Activated CD4-positive, CD25-positive, alpha-beta regulatory T cell treated with anti-CD3 and anti-CD28 coated beads, Interleukin-2, amount 50 U/mL, for 72 hours (primary cell): ENCODE measurements at places on chromosomes 11 and 22.
A peak's percentile ranks its signal among the peaks of the same experiment; 100 is the strongest.

GRCh38 chr22:46525389-46526243 lies 11.8 kb downstream of the CELSR1 start:
- DNase-seq, result no peak

GRCh38 chr22:19877626-19878339 lies 23.1 kb upstream of the GNB1L start:
- DNase-seq, result peak; percentile 28

DNA sequence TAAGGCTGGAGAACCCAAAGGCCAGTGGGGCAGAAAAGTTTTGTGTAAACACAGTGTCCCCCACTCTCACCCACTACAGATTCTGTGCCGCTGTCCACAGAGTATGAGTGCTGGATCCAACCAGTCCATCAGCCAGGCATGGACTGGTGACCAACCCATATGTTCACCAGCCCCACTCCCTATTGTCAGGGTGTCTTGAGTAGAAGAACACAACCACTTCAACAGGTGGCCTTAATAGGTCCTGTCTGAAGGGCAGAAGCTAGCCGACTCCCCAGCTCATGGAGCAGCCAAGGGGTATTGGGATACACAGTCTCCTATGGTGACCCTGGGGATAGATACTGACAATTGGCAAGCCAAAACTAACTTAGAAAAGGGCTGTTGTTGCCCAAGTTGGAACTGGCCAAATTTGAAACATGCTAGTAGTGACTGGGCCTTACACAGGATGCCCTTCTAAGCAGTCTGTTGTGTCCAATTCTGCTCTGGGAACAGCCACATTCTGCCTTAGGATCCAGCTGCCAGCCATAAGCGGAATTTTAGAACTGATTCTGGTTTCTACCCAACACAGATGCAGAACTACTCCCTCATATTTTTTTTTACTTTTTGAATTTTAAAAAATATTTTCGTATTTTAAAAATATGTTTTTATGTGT lies 19.8 kb upstream of the PGM2L1 start:
- DNase-seq, result no peak

GRCh38 chr22:30947816-30948454 lies 20.6 kb downstream of the MORC2 start:
- DNase-seq, result no peak

DNA sequence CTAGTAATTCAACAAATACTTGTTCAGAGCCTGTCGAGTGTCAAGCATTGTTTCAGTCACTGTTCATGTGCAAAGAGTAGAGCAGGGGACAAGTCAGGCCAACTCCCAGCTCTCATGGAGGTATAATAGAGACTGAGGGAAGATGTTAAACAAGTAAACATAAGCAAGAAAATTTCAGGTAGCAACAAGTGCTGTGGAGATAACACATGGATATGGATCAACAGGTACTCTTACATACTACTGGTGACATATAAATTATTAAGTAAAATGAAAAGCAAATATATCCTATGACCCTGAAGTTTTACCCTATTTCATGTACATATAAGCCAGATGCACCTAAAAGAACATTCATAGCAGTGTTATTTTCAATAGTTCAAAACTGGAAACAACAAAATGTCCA lies 42.7 kb downstream of the SIK2 start:
- no peak for DNase-seq

DNA sequence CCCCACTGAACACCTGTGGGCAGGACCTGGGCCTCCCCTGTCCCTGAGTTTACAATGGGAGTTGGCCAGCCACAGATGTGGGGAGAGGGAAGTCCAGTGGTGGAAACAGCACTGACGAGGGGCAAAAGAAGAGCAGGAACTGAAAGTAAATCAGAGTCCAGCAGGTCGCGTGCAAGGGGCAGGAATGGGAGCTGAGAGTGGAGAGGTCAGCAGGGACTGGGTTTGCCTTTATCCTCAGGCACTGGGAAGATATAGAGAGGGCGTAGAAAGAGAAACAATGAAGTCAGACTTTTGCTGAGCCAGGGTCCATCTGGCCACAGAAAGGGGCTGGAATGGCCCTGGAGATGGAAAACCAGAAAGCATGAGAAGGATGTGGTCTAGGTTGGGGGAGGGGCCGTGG lies 8.5 kb downstream of the P2RY6 start:
- DNase-seq, result no peak

DNA sequence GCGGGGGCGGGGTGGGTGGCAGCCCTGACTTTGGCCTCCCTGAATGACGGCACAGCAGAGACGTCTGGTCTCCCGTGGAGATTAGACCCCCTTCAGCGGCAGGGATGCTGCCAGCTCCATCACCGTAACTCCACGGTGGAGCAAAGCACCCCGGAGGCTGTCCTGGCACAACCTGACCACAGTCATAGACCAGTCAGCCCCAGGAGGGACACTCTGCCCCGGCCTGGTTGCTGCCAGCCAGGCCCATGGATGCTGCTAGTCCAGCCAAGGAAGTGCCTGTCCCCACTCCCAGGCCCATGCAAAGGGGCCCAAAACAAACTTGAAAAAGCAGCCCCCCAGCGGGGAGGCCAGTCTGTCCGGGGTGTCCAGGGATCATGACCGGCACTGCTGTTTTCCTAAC lies 11.5 kb upstream of the ANO1 start:
- no peak for DNase-seq

GRCh38 chr11:72758690-72759389 lies 6.6 kb upstream of the ARAP1 start:
- no peak for DNase-seq

GRCh38 chr22:39308614-39309363 lies 10.6 kb downstream of the RPL3 start:
- no peak for DNase-seq

DNA sequence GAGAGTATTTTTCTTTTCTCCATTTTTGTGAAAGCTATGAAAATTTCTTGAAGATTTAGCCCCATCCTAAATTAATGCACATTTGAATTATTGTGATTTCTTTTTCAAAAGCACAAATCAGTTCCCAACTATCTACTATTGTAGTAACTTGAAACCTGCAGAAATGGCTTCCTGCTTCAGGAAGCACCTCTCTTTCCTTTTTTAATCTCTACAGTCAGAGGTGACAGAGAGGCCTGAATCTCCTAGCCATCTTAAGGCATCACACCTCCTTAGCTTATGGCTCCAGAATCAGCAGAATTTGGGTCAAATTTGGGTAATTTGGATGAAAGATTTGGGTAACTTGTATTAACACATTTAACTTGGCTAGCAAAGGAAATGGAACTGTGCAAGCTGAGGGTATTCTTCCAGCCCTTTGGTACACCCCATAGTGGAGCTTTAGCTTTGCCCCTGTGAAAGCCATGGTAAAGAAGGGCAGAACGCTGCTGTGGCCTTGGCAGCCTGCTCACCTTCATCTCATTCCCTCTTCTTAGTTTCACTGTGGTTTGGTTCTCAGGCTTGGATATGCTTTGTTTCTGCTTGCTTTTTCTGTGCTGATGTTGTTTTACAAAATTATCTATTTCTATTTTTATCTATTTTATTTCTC lies 16.2 kb downstream of the TBCEL start:
- DNase-seq, result no peak

DNA sequence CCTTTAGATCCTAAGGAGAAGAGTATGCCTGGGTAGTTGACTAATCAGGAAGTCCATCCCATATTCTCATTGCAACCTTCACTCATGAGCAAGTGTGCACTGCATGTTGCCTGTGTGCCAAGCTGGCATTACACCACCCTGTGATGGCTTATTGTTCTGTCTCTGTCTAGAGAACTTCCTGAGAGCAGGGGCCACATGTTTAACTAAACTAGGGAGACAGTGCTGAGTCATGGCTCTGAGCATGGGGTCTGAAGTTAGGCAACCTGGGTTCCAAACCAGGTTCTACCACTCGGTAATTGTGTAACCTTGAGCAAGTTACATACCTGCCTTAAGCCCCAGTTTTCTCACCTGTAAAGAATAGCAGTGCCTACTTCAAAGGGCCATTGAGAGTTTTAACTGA lies 39.6 kb downstream of the CSNK2A3 start:
- no peak for DNase-seq

GRCh38 chr11:44949160-44950030 lies 1.3 kb downstream of the TP53I11 start:
- DNase-seq, result no peak

- no peak for DNase-seq
Observed at GRCh38 chr11:82315093-82315492, 418.6 kb downstream of the FAM181B start.

GRCh38 chr22:44179989-44180705 lies 578 bp upstream of the PARVG start:
- DNase-seq, result no peak

- no peak for DNase-seq
Observed at GRCh38 chr11:35233518-35233917, 94.5 kb downstream of the CD44 start.

DNA sequence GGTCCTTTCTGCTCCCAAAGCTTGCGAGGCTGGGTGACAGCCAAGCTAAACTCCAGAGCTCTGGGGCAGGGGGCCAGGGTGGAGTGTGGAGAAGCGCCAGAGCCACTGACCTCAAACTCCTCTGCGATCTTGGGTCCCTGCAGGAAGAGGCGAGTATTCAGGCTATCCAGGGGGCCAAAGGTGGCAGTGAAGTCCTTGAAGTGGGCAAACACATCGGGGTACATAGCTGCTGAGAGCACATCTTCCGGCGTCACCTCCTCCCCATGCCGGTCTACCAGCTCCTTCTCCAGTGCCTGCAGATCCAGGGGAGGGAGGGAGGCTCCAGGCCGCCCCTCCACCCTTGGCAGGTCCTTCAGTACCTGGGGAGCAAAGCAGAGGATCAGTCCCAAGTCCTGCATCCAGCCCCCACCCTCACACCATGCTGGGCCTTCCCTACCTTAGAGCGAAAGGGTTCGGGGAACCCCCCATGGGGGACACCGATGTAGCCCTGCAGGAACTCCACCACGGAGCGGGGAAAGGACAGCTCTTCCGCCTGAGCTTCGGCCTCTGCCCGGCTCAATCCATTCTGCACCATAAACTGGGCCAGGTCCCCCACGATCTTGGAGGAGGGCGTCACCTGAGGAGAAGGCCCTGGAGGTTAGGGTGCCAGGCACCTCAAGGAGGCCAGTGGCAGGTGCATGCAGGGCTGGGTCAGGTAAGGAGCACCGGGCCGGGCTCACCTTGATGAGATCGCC lies 6.4 kb downstream of the RCE1 start:
- no peak for DNase-seq

DNA sequence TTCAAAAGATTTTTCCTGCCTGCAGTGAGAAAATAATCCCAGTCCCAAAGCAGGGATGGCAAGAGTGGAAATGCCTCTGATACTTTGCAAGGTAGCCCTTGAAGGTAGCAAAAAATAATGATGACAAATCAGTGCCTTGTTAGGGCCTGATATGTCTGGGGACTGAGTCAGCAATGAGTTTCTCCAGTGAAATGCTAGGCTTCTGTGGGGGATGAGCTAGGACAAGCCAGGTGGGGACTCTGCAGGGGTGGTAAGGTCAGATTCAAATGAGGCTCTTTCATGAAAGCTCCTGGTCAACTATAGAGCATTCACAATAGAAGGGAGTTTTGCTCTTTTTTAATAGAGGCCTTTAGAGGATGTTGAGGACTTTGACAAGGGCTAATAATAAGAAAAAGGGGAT lies 77.7 kb downstream of the ME3 start:
- no peak for DNase-seq

DNA sequence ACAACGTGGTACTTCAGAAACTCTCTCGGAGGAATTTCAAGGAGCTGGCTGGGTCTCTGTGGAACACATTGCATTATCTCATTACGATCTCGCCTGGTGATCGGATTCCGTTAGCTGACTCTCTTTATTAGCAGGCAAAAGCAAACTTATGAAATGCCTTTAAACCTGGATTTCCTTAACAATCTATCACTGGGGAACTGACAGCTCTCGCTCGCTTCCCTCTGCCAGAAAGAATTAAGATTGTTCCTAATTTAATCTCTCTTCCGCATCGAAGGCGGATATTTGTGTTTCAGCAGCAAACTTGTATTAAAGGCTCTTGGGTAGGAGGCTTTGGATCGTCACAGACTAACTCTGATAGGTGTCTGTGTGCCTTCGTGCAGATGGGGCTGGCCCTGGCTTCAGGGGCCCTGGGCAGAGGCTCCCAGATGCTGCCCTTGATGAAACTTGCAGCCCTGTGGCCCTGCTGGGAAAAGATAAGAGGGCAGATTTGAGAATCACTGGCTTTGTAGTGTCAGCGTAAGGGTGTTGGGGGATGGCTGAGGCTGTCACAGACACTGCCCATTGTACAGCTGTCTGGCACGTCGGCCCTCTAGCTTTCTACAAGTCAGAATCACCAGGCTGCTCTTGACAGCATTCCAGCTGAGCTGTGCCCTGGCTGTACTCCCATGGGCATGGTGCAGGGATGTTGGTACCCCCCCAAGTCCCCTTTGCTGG lies 162.2 kb upstream of the NECTIN1 start:
- DNase-seq, result no peak

DNA sequence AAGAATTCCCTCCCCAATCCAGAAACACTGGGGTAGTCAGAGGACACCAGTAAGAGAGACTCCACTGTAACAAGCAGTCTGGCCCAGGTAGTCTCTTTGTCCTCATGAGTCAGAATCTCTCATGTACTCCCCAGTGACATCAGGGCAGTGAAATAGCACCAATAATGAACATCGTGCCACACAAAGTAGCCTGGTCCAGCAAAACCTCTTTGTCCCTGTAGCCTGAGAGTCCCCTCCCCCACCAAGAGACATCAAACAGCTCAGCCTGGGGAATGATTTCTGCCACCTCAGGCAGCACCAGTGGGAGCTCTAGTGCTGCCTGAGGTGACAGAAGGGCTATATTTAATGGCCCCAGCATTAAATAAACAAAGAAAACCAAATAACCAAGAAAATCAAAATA lies 88.1 kb downstream of the SBF2 start:
- no peak for DNase-seq

DNA sequence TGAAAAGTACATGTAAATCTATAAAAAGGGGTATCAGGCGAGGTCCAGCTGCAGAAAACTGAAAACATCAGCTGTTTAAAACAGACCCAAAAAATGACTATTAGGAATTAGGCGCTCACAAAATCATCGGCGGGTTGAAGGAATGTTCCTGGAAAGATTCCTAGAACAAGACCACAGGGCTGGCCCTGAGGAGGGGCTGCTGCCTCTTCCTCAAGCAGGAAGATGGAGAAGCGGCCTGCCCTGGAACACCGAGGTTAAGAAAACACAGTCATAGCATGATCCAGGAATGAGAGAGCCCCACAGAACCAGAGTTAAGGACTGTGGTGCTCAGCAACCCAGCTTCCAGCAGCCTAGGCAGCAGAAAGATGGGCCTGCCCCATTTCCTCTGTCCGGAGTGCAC lies 78.4 kb downstream of the C11orf91 start:
- DNase-seq, result no peak

GRCh38 chr22:31239771-31240370 lies 27.8 kb downstream of the LIMK2 start:
- no peak for DNase-seq

DNA sequence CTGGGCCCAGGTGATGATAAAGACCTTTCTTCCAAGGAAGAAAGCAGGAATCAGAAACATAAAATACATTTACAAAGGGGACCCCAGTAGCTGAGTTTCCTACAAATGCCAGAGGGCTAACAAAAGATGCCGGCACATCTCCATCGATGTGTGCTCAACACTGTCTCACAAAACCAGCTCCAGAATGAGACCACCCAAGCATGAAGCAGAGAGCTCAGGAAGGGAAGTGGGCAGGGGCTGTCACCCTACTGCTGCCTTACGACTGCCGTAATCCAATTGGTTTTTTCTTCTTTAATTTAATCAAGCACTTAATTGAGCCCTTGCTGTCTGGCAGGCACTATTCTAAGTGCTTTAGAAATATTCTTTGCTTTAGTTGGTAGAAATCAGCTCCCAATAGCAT lies 26.1 kb downstream of the SMCO4 start:
- DNase-seq, result no peak

- DNase-seq, result no peak
Observed at GRCh38 chr11:83540728-83541127, 254.6 kb upstream of the CCDC90B start.

GRCh38 chr11:117877120-117877784 lies 794 bp upstream of the FXYD6 start:
- no peak for DNase-seq

- DNase-seq, result peak; percentile 17
Observed at GRCh38 chr22:46064228-46064965, 85.9 kb upstream of the PPARA start.
